ENCODE measurements at places on chromosomes 6 and 20.
A peak's percentile ranks its signal among the peaks of the same experiment; 100 is the strongest.

DNA sequence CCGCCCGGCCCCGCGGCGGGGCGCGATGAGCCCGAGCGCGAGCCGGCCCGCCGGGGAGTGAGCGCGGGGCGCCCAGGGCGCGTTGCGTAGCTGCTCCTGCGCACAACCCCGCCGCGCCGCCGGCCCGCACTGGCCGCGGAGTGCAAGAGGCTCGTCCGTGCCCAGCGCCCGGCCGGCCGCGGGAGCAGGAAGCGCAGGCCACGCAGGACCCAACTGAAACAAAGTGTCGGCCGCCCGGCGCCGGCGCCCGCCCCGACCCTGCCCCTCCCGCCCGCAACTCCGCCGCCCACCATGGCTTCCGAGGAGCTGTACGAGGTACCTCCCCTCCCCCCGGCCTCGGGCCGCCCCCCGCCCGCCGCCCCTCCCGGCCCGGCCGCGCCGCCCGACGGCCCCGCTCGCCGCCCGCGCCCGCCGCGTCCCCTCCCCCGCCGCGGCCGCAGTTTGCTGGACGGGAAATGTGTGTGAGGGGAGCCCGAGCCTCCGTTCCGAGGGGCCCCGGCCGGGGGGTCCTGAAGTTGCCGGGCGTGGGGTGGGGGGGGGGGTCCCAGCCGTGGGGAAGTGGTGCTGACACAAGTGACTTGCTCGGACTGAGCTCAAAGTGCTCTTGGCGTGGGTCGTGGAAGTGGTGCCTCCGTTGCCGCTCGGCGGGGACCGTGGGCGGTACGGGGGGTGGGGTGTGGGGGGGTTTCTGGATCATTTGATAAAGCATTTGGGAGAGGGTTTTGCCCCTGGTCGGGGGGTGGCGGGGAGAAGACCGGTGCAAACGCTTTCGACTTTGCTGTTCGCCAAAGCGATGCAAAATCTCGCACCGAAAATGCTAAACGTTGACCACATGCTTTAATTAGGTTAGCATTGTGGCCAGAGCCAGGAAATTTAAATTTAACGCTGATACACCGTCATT is 539 bp downstream of the CDYL start:
- DNase-seq, result peak; percentile 81

DNA sequence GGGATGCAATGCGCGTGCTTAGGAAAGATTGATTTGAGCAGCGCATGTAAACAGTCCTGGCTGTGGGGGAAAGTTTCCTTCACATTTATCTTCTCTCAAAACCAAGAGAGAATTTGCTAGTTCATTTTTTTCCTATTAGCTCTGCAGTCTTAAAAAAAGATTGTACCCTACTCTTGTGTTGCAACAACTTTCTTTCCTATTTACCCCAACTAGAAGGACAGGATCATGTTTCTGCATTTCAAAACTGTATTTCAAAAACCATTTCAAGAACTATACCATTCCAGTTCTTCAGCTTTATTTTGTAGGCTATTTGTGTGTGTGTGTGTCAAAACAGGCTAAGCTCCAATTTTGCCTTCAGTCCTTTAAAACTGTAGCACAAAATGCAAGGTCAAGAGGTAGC is 473.1 kb downstream of the KIF16B start:
- no peak for DNase-seq

DNA sequence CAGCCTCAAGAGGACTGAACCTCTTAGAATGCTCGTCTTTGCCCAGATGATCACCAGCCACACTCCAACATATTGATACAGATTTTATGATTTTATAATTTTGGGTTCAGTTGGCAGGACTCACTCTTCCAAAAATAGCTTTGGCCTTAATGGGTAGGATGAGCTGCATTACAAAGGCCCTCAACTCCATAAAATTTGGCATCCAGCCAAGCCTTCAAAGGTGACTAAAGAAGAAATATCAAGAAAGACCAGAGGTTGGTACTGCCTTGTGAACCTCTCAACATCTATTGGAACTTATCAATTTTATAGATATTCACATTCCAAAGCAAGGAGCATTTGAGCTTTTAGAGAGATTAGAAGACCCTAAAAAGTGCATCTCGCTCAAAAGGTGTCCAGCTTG is 48.4 kb upstream of the SNAP25 start:
- DNase-seq, result no peak

- no peak for DNase-seq
These were observed 305.5 kb downstream of the FOXC1 start for GRCh38 chr6:1915226-1915625.

- no peak for DNase-seq
These were observed 91.8 kb downstream of the CHD6 start for GRCh38 chr20:41526327-41526726.

All from ecto neural progenitor cell (in vitro differentiated cells).